CD4-positive, alpha-beta T cell treated with Interleukin-2 at 100 ng/mL for 4 hours (primary cell): ENCODE measurements at places on chromosomes 1 and 21.

DNA sequence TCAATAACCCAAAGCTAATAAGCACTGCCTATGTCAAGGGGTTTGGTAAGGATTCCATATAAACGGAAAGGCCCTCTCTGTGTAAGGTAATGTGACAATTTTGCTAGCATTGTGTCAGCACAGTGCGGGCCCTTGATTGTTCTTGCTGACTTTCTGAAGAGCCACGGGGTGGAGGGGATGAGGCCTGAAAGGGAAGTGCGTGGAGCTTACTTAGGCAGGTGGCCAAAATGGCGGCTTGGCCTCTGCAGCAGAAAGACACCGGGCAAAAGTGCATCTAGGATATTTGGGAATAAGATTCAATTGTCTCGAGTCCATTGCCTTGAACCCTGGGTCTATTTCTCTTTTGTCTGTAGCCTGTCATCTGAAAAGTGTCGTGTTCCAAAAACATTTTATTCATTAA, 114.3 kb downstream of the TGFB2 start:
- no peak for DNase-seq

- peak; percentile 50 for DNase-seq
Measured at GRCh38 chr1:204746838-204747442, 61.4 kb upstream of the LRRN2 start.

GRCh38 chr1:2466958-2467554, 9.0 kb upstream of the PLCH2 start:
- peak; percentile 1 for DNase-seq

- no peak for DNase-seq
Measured at GRCh38 chr21:24832961-24833360, 774.3 kb downstream of the MRPL39 start.

GRCh38 chr1:117301901-117302300, 65.3 kb upstream of the MAN1A2 start:
- DNase-seq, result no peak

DNA sequence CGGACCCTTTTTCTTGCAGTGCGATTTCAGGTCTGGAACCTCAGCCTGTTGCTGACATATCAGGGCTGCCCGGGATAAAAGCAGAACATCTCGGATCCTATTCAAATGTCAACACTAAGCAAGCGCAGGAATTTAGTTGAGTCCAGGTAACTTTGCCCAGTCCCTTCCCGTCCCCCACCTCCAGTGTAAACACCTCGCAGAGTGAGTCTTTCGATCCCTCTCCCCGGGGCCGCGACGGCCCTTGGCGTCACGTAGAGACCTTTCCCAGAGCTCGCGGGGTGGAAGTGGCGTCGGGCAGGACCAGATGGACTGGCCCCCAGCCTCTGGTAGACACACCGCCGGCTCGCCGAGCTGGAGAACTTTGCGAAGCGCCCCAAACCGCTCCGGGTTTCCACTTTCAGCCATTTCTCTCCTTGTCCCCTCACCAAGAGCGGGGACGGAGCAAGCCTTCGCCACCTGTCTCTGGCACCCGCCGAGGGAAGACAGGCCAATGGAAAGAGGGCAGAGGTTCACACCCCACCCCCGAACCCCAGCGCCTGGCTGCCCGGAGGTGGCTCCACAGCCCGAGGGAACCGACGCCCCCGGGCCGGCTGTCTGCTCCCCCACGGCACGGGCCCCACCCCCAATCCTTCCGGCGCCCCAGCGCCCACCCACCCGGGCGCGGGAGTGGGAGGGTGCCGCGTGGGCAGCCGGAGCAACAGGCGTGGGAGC, 570 bp downstream of the KCND3 start:
- DNase-seq, result no peak

- DNase-seq, result no peak
Measured at GRCh38 chr21:32816261-32816660, 44.7 kb upstream of the PAXBP1 start.

GRCh38 chr1:226492426-226493137, 56.0 kb upstream of the STUM start:
- no peak for DNase-seq

- DNase-seq, result no peak
Measured at GRCh38 chr1:227909188-227909587, 38.5 kb downstream of the WNT9A start.

- no peak for DNase-seq
Measured at GRCh38 chr1:177035586-177035985, 128.9 kb downstream of the ASTN1 start.
